SHP77 treated with DMSO at 0.1 percent for 48 hours (cell line): ENCODE measurements at places on chromosomes 7 and 10.

- DNase-seq, result no peak
These were observed 288.2 kb downstream of the IPMK start for GRCh38 chr10:57979491-57979890.

- no peak for DNase-seq
These were observed 290.9 kb downstream of the CRPPA start for GRCh38 chr7:16130111-16131110.

- no peak for DNase-seq
These were observed 145.3 kb upstream of the PRSS1 start for GRCh38 chr7:142603870-142604448.

DNA sequence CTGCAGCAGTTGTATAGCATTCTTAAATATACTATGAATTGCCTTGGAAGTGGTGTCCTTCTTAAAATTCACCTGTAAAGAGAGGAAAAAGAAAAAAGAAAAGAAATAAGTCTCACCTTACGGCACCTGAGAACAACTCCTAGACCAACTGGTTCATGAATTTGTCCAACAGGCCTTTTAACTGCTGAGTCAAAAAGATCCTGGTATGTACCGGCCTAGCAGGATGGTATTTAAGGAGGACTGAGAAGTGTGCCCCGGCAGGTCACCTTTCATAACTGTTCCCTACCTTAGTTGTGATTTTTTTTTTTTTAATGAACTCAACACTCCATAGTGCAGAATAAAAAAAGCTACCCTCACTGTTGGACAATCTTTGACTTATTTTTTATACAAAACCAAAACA lies 25.8 kb downstream of the STN1 start:
- DNase-seq, result no peak

DNA sequence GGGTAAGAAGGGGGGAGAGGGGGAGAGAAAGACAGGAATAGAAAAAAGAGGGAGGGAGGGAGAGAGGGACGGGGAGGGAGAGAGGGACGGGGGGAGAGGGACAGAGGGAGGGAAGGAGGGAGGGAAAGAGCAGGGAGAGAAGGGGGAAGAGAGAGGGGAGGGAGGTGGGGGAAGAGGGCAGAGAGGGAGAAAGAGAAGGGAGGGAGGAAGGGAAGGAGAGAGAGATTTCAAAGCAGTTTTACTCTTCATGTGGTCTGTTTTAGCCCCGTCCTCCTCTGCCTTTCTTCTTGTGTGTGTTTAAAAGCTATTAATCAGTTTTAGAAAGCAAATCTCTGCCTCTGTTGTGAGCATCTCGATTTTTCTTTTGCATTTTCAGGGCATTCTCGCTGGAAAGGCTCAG lies 237.0 kb downstream of the WDR37 start:
- DNase-seq, result no peak

- DNase-seq, result no peak
These were observed 169.5 kb downstream of the FANK1 start for GRCh38 chr10:126065751-126066377.
